Memory B cell (primary cell): ENCODE measurements at places on chromosomes 12 and 14.

DNA sequence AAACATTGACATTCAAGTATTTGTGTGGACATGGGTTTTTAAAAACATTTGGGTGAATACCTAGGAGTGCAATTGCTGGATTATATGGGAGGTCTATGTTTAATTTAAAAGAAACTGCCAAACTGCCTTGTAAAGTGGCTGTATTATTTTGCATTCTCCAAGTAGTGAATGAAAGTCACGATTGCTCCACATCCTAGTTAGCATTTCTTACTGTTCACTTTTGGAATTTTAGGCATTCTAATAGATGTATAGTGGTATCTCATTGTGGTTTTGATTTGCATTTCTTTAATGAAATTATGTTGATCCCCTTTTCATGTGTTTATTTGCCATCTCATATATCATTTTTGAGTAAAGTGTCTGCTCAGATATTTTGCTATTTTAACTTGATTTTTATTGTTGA lies 159.5 kb downstream of the FOXG1 start:
- DNase-seq, result no peak

GRCh38 chr12:26976687-26977086 lies 37.5 kb downstream of the TM7SF3 start:
- no peak for DNase-seq

GRCh38 chr12:118033323-118033722 lies 16.8 kb downstream of the RFC5 start:
- DNase-seq, result no peak

- DNase-seq, result no peak
Observed at GRCh38 chr14:102590667-102591099, 1.8 kb upstream of the RCOR1 start.

DNA sequence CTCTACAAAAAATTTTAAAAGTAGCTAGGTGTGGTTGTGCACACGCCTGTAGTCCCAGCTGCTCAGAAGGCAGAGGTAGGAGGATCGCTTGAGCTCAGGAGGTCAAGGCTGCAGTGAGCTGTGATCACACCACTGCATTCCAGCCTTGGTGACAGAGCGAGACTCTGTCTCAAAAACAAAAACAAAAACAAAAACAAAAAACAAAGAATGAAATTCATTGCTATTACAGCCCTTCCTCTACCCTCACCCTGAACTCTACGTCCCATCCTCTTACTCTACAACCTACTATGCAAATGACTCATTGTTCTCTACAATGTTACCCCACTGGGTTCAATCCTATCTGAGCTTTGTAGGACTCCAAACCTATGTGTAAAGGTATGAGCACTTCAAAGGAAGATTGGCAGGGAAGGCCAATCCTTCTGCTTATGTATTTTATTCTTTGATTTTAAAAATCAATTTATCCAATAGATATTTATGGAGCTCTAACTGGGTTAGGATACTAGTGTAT lies 39.3 kb downstream of the NINJ2 start:
- no peak for DNase-seq
